SJSA1 (cell line): ENCODE measurements at places on chromosomes 13 and 19.

- no peak for DNase-seq
These were observed 44.0 kb upstream of the KPNA3 start for GRCh38 chr13:49836516-49836915.

GRCh38 chr19:27679905-27680304 is 1533.0 kb downstream of the UQCRFS1 start:
- no peak for DNase-seq

DNA sequence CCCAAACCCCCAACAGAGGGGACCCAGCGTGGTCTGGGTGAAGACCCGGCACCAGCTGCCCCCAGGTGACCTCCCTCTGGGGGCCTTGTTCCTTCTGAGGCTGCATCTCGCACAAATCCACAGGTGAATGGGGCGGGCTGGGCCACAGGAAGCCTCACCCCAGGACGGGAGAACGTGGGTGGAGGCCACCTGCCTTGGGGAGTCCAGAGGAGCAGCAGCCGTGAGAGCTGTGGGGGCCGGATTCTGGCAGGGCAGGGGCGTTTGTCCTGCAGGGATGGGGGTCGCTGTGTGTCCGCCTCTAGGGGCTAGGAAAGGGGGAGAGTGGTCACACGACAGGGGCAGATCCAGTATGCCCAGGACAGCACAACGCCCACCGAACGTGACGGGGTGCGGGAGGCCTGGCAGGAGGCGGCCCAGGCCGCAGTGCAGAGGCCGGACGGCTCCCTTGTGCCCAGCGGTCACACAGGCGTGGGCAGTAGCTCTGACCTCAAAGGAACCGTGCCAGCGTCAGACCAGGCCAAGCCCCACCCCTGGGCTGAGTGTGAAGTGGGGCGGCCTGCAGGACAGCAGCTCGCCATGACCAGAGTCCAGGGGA is 6.7 kb downstream of the POLR2E start:
- no peak for DNase-seq

DNA sequence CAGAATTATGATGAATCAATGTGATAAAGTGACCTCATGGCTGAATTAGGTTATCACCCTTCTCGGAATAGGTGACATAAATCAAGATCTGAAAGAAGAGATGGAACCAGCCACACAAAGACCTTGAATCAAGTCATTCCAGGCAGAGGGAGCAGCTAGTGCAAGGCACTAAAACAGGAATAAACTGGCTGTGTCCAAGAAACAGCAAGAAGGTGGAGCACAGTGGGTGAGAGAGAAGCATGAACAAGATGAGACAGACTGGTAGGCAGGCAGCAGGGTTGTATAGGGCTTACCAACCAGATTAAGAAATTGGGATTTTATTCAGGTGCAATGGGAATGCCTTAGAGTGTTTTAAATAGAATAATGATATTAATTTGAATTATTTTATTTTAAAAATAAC is 470.3 kb downstream of the PCDH20 start:
- no peak for DNase-seq

- no peak for DNase-seq
These were observed 54.4 kb upstream of the MEDAG start for GRCh38 chr13:30851697-30852096.

DNA sequence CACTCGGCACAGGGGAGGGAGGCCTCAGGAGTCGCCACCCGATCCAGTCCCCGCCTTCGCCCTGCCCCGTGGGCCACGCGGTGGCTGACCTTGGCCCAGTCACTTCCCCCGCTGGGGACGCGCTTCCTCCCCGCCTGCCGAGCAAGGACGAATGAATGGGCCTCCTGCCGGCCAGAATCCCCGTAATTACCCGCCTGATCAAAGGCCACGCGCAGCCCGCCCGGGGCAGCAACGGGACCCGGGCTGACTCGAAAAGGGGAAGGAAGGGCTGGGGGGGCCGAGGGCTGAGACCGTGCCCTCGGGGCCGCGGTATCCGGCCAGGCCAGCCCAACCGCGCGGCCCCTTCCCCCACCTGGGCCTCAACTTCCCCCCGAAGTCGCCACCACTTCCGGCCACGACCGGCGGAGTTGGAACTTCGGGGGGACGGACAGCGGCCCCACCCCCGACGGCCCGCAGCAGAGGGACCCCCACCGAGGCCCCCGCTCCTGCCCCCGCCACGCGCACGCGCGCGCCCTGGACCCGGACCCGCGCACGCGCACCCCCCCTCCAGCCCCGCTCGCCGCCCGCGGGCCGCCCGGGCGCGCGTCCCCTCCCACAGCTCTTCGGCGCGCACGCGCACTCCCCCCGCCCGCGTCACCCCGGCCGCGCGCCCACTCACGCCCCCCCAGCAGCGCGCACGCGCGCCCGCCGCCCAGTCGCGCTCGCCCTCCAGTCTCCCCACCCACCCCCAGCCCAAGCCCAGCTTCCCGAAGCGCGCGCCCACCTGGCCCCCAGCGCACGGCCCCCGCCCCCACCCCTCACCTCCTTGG is 520 bp downstream of the ZNF787 start:
- DNase-seq, result peak; percentile 69

DNA sequence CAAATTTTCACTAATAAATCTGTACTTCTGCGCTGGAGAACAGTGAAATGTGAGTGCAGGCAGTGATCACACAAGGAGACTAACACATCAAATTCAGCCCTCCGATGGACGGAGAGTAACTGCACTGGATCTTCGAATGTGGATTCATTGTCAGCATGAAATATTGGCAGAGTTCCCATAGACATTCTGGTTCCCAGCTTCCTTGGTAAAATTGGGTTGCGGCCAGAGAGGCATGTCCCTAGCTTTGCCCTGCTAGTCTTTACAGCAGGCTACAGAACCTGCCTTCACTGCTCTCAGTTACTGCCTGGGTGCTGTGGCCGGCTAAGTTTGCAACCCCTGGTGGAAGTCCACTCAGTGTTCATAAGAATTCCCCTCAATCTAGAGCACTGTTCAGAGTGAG is 32.3 kb upstream of the UQCRFS1 start:
- no peak for DNase-seq

- DNase-seq, result no peak
These were observed 3.9 kb upstream of the CEBPA start for GRCh38 chr19:33306191-33306590.

GRCh38 chr13:98171900-98172589 is 5.0 kb downstream of the RNF113B start:
- peak; percentile 55 for DNase-seq

GRCh38 chr19:10748927-10749434 is 31.1 kb downstream of the DNM2 start:
- DNase-seq, result peak; percentile 66

GRCh38 chr13:113616281-113616906 is 31.8 kb downstream of the TFDP1 start:
- no peak for DNase-seq

DNA sequence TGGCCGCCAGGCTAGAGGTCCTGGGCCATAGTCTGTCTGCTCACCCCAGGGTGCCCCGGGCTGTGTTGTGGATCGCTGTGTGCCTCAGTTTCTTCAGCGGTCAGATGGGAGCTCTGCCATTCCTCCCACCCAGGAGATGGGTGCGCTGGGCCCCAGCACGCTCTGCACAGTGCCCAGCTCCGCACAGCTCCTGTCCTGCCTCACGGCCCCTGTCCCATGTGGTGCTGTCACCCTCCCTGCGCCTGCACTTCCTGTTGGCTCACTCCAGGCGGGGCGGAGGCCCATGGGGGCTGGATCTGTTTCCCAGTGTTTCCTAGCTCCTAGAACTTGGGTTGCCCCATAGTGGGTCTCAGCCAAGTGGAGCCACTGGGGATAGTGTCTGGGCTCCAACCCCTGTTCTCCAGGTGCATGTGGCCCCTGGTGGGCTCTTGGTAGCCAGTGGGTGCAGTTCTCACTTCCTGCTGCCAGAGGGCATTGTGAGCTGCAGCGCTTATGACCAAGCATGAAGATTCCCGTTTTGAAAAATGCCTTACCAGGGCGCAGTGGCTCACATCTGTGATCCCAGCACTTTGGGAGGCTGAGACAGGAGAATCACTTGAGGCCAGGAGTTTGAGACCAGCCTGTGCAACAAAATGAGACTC is 69.8 kb downstream of the KDM4B start:
- no peak for DNase-seq

DNA sequence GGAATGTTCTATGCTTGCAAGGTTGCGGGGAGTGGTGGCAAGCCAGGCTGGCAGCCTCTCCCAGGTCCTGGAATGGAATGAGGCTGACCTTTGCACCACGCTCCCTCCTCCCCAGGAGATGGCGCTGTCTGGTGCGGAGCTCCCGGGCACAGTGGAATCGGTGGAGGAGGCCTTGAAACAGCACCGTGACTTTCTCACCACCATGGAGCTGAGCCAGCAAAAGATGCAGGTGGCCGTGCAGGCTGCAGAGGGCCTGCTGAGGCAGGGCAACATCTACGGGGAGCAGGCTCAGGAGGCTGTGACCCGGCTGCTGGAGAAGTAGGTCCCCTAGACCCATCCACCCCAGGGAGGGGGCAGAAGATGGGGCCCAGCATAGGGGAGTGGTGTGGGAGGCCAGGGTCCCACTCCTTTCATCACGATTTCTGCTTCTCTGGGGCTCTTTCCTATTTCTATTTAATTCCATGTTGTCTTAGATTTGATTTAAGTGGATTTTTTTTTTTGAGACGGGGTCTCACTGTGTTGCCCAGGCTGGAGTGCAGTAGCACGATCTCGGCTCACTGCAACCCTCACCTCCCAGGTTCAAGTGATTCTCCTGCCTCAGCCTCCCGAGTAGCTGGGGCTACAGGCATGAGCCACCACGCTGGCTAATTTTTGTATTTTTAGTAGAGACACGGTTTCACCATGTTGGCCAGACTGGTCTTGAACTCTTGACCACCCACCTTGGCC is 53.2 kb upstream of the SHKBP1 start:
- DNase-seq, result peak; percentile 25

GRCh38 chr19:28543244-28543776 is 669.6 kb downstream of the UQCRFS1 start:
- DNase-seq, result no peak

DNA sequence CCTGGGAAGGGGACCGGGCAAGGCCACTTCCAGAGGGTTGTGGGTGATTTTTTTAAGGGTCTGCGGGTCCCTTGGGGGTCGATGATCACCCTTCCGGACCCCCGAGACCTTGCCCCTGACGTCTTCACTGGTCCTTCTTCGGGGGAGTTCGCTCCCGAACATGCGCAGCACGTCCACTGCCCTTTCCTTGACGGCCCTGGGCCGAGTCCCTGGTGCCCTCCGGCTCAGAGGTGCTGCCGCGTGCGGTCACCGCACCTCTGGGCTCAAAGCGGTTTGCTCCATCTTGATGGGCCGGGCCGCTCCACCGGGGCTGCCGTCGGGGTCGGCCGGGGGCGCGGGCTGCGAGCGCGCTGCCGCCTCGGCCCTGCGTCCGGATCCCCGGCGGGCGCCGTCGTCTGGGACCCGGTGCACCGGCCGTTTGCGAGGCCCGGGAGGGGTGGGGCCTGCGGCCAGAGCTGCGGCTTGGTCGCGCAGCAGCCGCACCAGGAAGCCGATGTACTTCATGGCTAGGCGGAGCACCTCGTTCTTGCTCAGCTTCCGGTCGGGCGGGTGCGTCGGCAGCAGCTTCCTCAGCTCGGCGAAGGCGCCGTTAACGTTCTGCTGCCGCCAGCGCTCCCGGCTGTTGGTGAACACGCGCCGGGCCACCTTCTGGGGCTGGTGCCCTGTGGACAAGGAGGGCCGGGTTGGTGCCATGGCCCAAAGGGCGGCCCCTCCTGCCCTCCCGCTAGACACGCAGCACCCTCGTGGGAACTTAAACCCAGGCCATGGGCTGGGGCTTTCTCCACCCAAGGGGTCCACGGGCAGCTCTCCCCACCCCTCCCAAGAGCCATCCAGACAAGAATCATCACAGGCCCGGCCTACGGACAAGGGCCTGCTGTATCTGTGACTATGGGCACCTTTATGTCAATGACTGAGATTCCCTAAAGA is 3.3 kb downstream of the LYL1 start:
- no peak for DNase-seq

- DNase-seq, result no peak
These were observed 746.9 kb upstream of the PCDH9 start for GRCh38 chr13:67977066-67977465.

- no peak for DNase-seq
These were observed 269.1 kb downstream of the NDFIP2 start for GRCh38 chr13:79749984-79750551.

DNA sequence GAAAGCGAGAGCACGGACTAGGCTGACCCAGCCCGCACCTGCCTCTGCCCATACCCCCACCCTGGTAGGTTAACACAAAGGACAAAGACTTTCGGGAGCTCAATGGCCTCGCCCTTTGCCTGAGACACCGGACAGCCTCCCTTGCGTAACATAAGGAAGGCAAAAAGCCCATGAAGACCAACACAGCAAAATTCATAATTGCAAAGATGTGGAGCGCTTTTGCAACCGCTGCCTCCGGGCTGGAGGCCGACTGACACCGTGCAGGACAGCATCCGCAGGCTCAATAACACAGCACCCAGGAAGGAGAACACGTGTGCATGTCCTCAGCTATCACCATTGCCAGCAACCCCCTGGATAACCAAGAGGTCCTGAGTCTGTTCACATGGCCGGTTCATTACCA is 15.4 kb downstream of the LILRA1 start:
- DNase-seq, result no peak

DNA sequence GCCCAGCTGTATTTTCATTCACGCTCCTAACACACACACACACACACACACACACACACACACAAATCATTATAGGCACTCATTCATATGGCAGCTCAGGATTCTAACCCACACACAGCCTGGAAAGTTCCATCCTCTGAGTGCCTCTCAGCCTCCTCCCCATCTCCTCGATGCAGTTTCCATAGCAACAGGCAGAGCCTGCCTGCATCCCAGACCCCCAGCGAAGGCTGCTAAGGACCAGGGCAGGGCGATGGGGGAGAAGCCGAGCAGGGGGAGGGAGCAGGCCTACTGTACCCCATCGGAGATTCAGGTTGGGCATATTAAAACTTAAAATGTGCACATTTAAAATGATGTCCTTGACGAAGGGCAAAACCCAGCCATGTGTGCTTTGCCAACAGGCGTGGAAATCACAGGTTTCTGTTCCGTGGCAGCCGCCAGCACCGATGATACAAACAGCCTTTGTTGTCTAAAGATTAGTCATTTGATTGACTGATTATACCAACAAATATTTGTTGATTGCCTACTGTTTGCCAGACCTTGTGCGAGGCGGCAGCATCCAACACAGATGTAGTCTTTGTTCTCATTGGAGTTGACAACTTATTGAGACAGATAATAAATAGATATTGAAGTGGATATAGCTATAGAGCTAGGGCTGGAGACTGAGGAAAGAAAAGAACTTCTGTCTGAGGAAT is 43.8 kb upstream of the USP29 start:
- DNase-seq, result no peak

DNA sequence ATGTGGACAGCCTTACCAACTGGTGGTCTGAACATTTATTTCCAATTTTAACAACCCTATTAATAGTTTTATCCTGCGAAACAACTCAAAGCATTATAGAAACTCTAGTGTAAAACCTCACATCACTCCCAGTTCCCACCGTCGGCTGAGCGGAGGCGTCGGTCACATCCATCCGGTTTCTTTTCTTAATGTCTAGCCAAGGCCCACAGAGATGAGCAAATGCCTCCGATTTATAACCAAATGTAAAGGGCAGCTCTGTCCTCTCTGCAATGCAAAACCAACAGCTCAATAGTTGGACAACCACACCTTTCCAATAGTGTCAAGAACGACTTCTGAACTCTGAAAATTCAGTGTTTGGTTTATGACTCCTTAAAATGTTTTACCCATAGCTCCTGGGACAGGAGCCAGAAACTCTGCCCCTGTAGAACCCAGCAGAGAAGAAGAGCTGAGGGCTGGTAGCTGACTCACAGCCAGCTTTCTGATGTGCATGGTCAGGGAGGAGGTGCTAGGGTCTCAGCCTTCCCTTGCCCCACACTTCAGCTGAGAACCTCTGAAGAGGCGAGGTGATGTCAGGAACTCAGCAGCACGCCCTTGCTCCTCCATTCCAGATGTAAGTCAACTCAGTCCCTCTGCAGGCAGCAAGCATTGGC is 90.2 kb upstream of the UQCRFS1 start:
- DNase-seq, result no peak

- DNase-seq, result no peak
These were observed 13.8 kb downstream of the DNASE2 start for GRCh38 chr19:12867120-12868099.
